HCEC 1CT (cell line): ENCODE measurements at places on chromosomes 16 and 17.

DNA sequence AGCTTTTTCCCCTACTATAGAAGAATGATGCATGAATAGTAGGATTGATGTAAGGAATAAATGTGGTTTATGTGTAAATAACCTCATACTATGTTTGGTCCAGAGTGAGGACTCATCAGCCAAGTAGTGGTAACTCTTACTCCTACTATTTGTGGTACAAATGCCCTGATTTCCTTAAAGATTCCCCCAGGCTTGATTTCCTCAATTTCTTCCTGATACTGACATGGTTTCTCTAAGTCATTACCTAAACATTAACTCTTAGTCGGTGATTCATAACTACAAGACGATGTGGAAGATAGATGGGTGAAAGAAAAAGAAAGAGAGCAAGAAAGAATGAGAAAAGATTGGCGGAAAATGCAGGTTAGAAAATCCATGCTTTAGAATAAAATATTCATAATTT is 17.2 kb upstream of the MYOCD start:
- no peak for DNase-seq

DNA sequence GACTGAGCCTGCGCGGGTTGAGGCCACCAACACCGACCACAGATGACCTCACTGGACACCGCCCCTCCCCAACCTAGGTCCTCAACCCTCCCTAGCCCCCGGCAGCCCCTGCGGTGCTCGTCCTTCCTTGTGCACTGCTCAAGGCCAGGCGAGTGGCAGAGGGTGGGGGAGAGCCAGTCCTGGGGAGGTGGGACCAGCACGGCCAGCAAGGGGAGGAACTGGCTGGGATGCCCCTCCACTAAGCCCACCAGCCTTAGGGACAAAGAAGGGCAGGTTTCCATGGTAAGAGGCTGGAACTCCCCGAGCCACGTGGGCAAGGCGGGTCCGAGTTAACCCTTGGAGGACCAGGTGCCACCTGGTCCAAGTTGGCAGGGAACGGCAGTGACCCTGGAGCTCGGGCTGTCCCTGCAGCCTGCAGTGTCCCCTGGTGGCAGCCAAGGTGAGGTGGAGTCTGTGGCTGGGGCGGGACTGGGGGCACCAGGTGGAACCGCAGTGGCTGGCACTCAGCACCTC is 9.2 kb downstream of the FSCN2 start:
- no peak for DNase-seq

DNA sequence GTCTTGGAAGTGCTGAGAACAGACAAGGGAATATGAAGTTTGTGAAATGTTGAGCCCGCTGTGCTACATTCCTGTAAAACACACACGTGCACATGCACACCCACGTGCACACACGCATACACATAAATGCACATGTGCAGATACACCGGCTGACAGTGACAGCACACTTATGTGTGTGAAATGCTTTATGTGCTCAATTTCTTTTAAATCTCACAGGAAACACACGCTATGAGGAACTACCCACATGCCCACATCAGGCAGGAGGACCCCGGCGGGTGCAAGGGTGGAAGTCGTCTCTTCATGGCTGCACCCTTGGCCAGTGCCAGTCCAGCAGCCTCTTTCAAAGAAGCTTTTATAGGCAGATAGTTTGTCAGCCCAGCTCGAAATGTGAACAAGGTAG is 561 bp upstream of the WFDC1 start:
- no peak for DNase-seq

DNA sequence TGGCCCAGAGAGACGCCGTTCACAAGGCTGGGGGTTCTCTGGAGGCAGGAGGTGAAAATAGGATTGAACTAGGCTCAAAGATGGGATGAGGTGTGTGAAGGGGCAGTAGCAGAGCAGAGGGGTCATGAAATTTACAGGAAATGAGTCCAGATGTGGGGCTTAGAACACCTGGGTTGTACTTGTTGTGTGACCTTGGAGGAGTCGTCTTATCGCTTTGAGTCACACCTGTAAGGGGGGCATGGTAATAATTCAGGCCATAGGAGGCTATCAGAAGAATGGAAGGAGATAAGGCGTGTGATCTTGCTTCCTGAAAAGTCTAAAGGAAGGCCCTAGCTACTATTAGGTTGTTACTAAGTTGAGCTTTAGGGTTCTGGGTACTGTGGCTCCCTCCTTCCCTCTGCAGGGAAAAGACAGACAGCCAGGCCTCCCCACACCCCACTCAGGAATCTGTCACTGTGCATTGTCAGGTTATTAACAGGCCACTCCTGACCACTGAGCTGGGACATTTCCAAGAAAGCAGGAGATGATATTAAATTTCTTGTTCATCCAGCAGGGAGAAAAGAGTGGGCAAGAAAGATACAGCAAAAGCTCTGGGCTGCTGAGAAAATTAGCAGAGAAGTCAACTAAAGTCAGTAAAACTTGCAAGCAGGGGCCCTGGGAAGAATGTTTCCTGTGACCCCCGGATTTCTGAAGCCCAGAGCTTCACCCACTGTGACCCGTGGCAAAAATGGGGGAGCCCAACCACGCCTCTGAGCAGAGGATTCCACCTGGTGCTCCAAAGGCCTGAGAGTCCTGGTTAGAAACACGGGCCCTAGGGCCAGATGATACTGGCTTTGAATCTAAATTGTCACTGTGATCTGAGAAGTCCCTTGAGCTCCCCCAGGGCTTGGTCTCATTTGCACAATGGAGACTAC is 6.0 kb upstream of the CDC42EP4 start:
- no peak for DNase-seq

GRCh38 chr17:49928837-49929475 is 40.0 kb upstream of the DLX4 start:
- peak; percentile 6 for DNase-seq

DNA sequence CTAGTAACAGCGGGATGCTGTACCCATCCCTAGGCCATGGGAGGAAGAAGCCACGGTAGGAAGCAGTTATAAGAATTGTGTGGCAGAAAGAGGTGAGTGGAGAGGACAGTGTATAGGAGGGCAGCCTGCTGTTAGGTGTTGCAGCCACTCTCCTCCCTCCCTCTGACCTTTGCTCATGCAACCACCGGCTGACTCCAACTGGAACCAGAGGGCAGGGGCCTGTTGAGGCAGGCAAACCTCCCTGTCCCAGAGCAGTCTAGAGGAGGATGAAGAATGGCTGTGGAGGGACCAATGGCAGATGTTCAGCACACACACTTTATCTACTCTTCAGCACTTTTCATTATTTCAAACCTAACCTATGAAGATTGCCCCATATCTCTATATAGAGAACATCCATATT is 2.2 kb downstream of the TXNL4B start:
- DNase-seq, result no peak

DNA sequence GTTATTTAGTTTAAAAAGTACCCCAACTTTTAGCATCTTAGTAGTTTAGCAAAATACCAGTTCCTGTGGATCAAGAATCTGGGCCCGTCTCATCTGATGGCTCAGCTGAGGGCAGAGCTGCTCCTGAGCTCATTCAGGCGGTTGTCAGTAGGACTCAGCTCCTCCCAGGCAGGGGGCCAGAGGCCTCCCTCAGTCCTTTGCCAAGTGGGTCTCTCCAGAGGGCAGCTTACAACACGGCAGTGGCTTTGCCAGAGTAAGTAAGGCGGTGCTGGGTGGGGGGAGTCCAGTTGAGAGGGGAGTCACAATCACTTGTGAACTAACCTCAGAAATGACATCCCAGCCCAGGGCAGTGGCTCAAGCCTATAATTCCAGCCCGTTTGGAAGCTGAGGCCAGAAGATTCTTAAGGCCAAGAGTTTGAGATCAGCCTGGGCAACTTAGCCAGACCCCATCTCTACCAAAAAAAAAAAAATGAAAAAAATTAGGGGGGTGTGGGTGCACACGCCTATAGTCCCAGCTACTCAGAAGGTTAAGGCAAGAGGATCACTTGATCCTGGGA is 81.5 kb upstream of the MED9 start:
- DNase-seq, result no peak

DNA sequence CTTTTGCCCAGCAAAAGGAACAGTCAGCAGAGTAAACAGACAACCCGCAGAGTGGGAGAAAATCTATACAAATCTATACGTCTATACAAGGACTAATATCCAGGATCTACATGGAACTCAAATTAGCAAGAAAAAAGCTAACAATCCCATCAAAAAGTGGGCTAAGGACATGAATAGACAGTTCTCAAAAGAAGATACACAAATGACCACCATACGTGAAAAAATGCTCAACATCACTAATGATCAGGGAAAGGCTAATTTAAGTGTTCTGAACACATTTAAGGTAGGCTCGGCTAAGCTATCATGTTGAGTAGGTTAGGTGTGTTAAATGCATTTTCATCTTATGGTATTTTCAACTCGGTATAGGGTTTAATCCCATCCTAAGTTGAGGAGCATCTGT is 598.0 kb downstream of the WWOX start:
- DNase-seq, result no peak

GRCh38 chr17:47210105-47210504 is 957 bp downstream of the MYL4 start:
- DNase-seq, result no peak

GRCh38 chr16:3577302-3577752 is at the start of gene NLRC3:
Gene NLRC3, minus strand, starts transcription at chr16:3577403. Its CDS starts 12,367 bp downstream, at chr16:3565036.
- DNase-seq, result no peak

- DNase-seq, result peak; percentile 52
Observed at GRCh38 chr16:83533193-83533592, 274.6 kb upstream of the HSBP1 start.

GRCh38 chr16:968620-969019 is 2.2 kb downstream of the LMF1 start:
- DNase-seq, result no peak

- DNase-seq, result peak; percentile 53
Observed at GRCh38 chr16:23132775-23133463, 16.3 kb downstream of the USP31 start.

- DNase-seq, result no peak
Observed at GRCh38 chr17:82029391-82029790, 2.1 kb upstream of the RAC3 start.

DNA sequence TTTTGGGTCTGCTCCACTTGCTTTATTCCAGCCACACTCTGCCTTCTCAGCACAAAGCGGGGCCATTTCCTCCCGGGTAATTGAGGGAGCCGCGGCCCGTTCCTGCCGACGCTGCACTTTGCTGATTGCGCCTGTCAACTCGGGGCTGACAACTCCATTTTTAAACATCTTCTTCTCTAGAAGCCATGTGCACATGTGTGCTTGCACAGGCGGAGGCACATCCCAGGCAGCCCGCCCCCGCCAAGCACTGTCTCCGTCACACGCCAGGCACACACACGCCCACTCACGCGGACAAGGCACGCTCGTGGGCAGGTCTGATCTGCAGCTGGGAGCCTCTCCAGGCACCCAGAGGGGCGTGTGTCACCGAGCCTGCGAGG is 63.2 kb downstream of the ENGASE start:
- DNase-seq, result no peak

- DNase-seq, result peak; percentile 46
Observed at GRCh38 chr16:1993731-1994131, 4.0 kb downstream of the SYNGR3 start.

GRCh38 chr17:71118039-71118438 is 948.7 kb downstream of the KCNJ2 start:
- no peak for DNase-seq

GRCh38 chr16:25896411-25896810 is 204.7 kb downstream of the HS3ST4 start:
- no peak for DNase-seq

DNA sequence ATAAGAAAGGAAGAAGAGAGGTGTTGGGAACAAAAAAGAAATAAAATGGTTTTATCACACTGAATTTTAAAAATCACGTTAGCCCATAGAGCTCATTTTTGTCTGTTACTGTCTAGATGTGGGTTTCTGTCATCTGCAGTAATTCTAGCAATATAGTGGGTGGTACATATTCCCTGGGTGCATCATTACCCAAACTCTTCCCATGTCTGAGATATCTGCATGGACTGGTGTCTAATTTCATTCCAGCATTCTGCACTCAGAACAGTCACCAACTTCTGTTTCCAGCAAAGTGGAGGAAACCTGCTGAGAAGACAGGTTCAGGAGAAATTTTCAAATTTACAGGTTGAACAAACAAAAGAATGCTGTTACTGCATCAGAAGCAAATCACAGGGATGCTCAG is 263.8 kb downstream of the CDH11 start:
- DNase-seq, result peak; percentile 20

- no peak for DNase-seq
Observed at GRCh38 chr17:52154466-52154865, 4.0 kb downstream of the CA10 start.

DNA sequence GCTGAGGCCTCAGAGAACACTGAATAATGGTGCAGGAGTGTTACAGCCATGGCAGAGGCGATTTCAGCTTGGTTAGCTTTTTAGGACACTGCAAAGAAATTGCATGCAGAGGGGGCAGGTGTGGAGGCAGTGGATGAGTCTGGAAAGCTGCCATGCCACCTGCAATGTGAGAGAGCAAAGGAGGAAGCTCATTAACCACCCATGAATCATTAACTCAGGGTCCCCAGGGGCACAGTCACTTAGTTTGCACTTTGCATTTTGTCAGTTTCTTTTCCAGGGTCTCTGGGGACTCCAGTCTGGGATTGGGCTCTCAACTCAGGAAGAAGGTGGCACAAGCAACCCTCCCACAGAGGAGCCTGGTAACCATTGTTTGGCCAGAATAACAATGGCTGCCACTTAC is 132.9 kb downstream of the USP31 start:
- DNase-seq, result no peak

GRCh38 chr17:32786169-32786568 is 90.8 kb downstream of the MYO1D start:
- DNase-seq, result no peak

GRCh38 chr17:4938069-4938491 is 1.8 kb downstream of the SLC25A11 start:
- no peak for DNase-seq
